ENCODE measurements at places on chromosomes 4 and X.

DNA sequence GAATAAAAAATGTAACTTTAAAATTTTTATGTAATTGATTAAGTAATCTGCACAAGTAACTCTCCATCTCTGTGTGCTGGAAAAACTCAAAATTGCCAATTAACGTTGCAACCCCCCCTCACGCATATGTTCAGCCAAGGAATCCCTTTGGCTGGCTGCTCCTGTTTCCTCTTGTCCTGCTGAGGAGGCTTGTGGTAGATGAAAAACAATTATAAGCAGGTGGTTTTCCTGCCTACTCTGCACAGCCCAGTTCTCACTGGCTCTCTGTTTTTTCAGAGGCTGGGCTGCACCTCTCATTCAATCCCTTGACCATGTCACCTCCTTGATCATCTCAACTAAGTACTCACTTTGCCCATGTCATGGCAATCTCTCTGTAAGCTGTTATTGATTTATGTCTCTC is 1068.4 kb downstream of the ARAP2 start:
- no peak for DNase-seq

DNA sequence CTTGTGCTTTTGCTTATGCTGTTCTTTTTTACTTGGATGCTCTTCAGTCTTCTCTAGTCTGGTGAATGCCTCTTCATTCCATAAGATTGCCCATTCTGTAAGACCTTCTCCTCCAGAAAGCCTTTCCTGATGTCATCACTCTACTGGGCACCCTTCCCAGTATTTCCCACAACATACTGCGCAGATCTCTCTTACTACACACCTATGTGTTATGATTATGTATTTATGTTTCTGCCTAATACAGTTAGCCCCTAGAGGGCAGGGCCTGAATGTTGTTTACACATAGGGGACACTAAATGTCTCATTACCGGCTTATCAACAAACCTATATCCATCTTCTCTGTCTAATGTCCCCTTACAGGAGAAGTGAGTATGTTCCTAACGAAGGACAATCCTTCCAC is 21.1 kb downstream of the AIFM1 start:
- DNase-seq = no peak

DNA sequence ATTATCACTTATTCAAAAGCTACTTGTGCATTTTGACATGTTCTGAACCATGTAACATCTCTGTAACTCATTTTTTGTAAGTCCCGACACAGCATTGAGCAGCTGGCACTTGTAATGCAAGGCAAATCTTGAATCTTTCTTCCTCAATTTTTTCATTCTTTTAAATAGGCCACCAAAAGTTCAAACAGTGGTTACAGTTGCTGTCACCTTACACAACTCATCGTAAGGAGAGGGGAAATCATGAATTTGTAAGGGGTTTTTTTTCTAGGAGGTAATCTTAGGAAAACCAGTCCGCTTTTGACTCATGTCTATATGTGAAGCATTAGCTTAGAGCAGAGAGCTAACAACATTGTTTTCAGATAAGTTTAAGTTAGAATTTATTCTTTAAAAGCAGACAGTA is 124.5 kb downstream of the PDLIM5 start:
- DNase-seq = no peak

- DNase-seq = no peak
Measured at GRCh38 chr4:3524920-3525319, 7.3 kb downstream of the LRPAP1 start.

Data from HAP-1 (cell line).